ENCODE measurements at places on chromosomes 12 and 14.
A peak's percentile ranks its signal among the peaks of the same experiment; 100 is the strongest.

GRCh38 chr12:108738170-108738569 is 6.9 kb upstream of the CORO1C start:
- no peak for DNase-seq

- DNase-seq, result peak; percentile 71
These were observed 194.9 kb downstream of the DUSP6 start for GRCh38 chr12:89157413-89157812.

- no peak for DNase-seq
These were observed 56.0 kb downstream of the CDK17 start for GRCh38 chr12:96344124-96344695.

DNA sequence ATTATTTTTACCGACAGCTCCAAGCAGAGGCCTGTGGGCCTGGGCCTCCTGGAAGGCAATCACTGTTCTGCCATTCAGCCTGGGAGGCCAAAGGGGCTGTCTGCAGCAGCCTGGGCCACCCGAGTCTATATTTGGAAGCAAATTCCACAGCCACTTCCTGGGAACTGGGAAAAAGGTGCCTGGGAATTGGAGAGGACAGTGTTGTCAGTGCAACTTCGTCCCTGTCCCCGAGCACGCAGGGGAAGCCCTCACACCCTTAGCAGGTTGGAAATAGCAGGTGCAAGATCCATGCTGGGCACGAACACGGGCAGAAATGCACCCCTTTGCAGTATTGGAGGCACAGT is 9.6 kb upstream of the TBX5 start:
- DNase-seq, result no peak

GRCh38 chr14:26444822-26445221 is 153.0 kb downstream of the NOVA1 start:
- peak; percentile 17 for DNase-seq

DNA sequence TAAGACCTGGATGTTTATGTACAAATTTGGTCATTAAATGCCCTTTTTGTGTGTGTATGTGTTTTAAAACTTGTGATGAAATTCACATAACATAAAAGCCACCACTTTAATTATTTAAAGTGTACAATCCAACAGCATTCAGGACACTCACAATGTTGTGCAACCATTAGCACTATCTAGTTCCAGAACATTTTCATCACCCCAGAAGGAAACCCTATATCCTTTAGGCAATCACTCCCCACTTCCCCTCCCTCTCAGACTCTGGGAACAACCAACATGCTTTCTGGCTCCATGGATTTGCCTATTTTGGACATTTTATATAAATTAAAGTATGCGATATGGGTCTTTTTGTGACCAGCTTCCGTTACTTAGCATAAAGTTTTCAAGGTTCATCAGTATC is 124.6 kb downstream of the TTC7B start:
- DNase-seq, result no peak

DNA sequence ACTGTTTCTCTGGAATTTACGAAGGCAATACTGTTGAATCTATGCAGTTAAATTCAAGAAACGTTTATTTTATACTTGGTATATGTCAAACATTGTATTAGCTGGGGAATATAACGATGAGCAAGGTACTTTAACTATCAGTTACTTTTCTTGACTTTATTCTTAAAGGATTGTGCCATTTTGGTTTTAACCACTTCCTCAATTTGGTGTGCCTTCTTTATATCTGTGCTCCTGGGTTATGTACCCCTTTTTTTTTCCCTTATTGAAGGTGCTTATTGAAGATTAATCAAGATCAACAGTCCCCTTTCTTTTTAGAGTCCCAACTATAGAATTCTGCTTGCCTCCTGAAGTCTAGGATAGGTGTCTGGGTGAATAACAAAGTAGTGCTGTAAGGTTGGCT is 5.8 kb downstream of the RAB21 start:
- no peak for DNase-seq

GRCh38 chr14:89293314-89293916 is 123.6 kb downstream of the FOXN3 start:
- no peak for DNase-seq

Data from DMS53 (cell line).